Cortex of kidney (tissue), 1 donor: ENCODE measurements at places on chromosomes 16 and 17.

DNA sequence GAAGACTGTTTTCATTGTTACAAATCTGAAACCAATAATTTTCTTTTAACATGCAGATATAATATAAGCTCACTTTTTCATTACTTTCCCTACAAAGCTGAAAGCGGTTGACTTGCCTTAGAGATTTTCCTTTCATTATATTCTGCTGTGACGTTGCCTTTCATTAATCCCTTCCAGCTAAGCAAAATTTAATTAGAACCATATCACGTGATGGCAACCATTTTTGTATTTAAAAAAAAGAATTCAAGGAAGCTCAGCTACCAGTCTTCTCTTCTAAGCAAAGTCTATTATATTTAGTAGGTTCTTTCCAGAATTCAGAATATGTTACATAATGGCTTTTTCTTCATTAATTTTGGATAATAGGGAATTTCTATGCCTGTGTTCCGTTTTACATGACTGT is 186.5 kb downstream of the PRKCA start:
- DNase-seq, result no peak

DNA sequence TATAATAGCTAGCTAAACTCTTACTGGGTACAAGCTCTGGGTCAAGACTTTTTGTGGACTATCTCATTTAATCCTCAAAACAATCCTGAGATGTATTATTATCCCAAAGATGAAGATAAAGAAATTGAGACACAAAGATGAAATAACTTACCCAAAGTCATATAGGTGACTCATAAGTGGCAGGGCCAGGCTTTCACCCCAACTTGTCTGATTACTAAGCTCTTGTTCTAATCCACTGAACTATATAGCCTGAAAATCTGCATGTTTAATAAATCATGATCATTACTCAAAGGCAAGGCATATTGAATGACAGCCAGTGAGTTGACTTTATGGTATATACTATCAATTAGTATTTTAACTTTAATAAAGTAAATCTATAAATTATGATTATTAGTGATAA is 77.4 kb downstream of the SKAP1 start:
- DNase-seq, result no peak

DNA sequence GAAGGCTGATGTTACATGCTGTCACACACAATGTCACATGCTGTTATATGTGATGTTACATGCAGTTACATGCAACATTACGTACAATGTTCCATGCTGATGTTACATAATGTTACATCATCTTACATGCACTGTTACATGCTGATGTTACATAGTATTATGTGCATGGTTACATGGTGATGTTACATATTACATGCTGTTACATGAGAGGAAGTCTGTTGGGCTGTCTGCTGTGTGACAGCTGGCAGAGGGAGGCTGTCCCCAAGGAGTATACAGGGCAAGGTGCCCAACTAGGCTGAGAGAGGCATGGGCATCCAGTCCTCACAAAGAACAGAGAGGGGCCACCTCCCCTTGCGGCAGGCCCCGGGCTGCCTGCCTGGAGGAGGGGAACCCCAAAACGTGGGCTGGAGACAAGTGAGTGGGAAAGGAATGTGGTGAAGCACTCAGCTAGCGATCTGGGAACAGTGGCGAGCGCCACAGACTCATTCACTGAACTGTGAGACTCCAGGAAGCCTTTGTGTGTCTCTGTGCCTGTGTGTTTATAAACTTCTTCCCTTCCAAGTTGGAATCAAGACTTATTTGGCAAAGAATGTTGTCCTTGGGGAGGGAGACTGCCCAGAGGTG is 30.6 kb downstream of the TMEM92 start:
- no peak for DNase-seq

GRCh38 chr17:76036497-76037261 is 9.6 kb upstream of the EVPL start:
- DNase-seq, result no peak

- DNase-seq, result no peak
Observed at GRCh38 chr17:81394377-81394920, 808 bp upstream of the BAHCC1 start.

DNA sequence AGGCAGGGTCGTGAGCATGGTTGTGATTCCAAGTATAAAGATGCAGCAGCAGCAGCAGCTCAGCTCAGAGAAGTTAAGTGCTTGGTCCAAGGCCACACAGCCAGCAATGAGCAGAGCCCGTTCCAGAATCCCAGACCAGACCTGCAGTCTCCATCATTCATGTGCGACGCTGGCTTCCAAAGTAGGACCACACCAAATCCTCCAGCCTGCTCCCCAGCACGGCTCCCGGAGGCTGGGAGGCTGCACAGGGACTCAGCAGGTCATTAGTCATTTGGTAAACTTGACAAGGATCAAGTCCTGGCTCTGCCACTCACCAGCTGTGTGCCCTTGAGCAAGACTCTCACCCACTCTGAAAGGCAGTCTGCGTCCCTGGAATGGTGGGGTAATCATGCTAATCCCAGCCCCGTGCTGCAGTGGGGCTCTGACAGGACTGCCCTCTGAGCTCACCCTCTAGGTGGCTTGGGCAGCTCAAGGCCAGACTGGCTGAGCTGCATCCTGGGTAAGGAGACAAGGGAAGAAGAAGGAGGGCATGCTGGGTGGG is 95.1 kb upstream of the TMEM132E start:
- DNase-seq, result no peak
